Smooth muscle cell of bladder (primary cell): ENCODE measurements at places on chromosomes 6 and 20. TPM values are rescaled to one million over a fixed set of nuclear protein-coding genes. Genes with fewer than 3 reads are reported as not detected.

Gene CTCFL
- not detected in 2 replicates for total RNA-seq

Gene THEMIS
- under 0.01 TPM in 1 of 2 replicates, not detected in the other for total RNA-seq

Gene OR12D3
- not detected in 2 replicates for total RNA-seq

Gene ETV7
- 0.83 and 0.85 TPM in 2 replicates for total RNA-seq

Gene ENPP4
- total RNA-seq: 2.6 and 2.8 TPM in 2 replicates

Gene RBM24
- 1.4 and 3.5 TPM in 2 replicates for total RNA-seq

Gene ZNF512B
- total RNA-seq: 4.7 and 6.1 TPM in 2 replicates

Gene LST1
- not detected in 2 replicates for total RNA-seq

Gene ABHD16A
- total RNA-seq: 65.4 and 70.2 TPM in 2 replicates

Gene RSPO3
- total RNA-seq: 3.7 and 17.4 TPM in 2 replicates

Gene MUC21
- not detected in 2 replicates for total RNA-seq

Gene CRIP3
- total RNA-seq: 0.18 TPM in 1 of 2 replicates, not detected in the other

Gene ENPP5
- 0.46 and 0.85 TPM in 2 replicates for total RNA-seq

Gene OR2H1
- total RNA-seq: 0.14 TPM in 1 of 2 replicates, not detected in the other

Gene LPA
- not detected in 2 replicates for total RNA-seq

Gene GSTA4
- total RNA-seq: 32.0 and 37.3 TPM in 2 replicates

Gene MUC22
- not detected in 2 replicates for total RNA-seq

Gene LY6G6C
- not detected in 2 replicates for total RNA-seq

Gene AIF1
- total RNA-seq: not detected in 2 replicates

Gene SLC17A9
- 9.4 TPM in 2 replicates for total RNA-seq

Gene NEDD9
- 0.55 and 1.4 TPM in 2 replicates for total RNA-seq

Gene DNMT3B
- total RNA-seq: 0.85 and 1.0 TPM in 2 replicates

Gene NRN1
- 0.28 TPM in 1 of 2 replicates, not detected in the other for total RNA-seq

Gene EIF6
- 89.0 and 110 TPM in 2 replicates for total RNA-seq

Gene MMP24
- 0.14 and 0.37 TPM in 2 replicates for total RNA-seq

Gene EEF1A1
- total RNA-seq: 29,363 and 32,567 TPM in 2 replicates

Gene PSORS1C1
- total RNA-seq: 1.7 and 2.1 TPM in 2 replicates

Gene PRSS35
- total RNA-seq: 6.1 and 9.7 TPM in 2 replicates

Gene HAO1
- not detected in 2 replicates for total RNA-seq

Gene HLA-DQB2
- not detected in 2 replicates for total RNA-seq

Gene ZNF184
- total RNA-seq: 6.3 and 6.9 TPM in 2 replicates

Gene ZKSCAN4
- 5.3 and 5.6 TPM in 2 replicates for total RNA-seq
